Amniotic epithelial cell (primary cell): ENCODE measurements at places on chromosomes 3 and 15.

- DNase-seq: no peak
Measured at GRCh38 chr3:123414973-123415775, 33.7 kb downstream of the ADCY5 start.

GRCh38 chr15:61151791-61152190, 77.3 kb downstream of the RORA start:
- DNase-seq: no peak

DNA sequence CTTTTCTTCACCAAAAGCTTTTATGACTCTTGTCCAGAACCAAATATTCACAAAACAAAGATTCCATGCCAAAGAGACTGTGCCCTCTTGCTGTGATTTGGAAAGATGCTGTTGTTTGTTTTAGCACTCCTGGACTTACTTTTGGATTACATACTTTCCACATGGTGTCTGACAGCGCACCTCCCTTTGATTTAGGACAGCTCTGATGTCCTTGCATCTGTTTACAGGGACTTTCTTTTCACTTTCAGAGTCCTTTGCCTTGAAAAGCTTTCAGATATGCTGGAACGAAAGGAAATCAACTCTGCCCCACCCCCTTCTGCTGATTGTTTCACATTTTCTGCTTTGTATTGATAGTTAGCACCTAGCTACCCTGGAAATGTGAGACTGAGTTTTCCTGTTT, 133.0 kb upstream of the NR2E3 start:
- no peak for DNase-seq

DNA sequence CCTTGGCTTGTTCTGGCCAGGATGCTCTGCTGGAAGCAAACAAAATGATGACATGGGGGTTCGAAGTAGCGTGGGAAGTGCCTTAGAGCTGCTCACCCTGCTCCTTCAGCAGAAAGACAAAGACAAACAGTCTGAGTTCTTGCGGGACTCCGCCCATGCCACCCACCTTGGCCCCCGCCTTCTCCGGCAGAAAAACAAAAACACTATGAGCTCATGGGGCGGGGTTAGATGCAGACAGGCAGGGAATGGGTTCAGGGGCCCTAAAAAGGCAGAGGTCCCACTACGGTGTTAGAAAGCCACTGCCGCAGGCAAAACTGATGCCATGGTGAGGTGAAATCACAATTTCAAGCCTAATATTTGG, 9.7 kb upstream of the NCKIPSD start:
- DNase-seq: peak; percentile 90

DNA sequence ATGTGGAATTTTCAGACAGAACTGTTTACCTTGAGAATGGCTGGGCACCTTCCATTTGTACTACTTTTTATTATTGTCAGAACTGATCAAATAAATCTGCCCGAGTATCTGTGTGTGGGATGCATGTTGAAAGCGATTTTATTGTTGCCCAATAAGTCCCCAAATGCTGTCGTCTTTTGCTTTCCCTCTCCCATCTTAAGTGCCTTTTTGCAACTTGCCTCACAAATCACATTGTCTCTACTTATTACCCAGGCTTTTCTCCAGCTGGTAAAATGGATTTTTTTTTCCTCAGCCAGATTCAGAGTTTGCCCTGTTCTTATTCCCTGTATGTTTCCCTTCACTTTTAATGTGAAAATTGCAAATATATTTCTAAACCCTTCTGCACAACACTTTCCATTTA, 163.1 kb downstream of the CNTN4 start:
- DNase-seq: no peak

GRCh38 chr3:11096266-11097139, 57.8 kb upstream of the HRH1 start:
- DNase-seq: peak; percentile 90

- DNase-seq: no peak
Measured at GRCh38 chr3:17045705-17046104, 160.9 kb downstream of the PLCL2 start.

GRCh38 chr3:51384055-51384725, 901 bp upstream of the MANF start:
- no peak for DNase-seq

DNA sequence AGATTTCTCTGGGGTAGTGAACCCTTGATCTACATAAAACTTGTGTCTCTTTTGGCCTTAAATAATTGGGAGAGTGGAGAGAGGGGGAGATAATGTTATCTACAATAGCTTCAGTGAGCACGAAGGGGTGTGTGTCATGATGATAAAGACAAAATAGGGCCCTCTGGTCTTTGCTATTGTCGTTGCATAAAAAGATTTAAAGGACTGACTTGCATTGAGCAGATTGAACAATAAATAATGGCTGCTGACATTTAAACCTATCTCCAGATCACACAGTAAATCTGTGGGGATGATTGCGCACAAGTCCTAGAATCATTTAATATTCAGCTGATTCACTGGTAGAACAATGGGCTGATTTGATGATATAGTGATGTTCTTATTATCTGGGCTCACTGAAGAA, 71.3 kb upstream of the GAP43 start:
- DNase-seq: no peak
